NCI-H1436 treated with DMSO at 0.1 percent for 48 hours (cell line): ENCODE measurements at places on chromosomes 11 and 22.

DNA sequence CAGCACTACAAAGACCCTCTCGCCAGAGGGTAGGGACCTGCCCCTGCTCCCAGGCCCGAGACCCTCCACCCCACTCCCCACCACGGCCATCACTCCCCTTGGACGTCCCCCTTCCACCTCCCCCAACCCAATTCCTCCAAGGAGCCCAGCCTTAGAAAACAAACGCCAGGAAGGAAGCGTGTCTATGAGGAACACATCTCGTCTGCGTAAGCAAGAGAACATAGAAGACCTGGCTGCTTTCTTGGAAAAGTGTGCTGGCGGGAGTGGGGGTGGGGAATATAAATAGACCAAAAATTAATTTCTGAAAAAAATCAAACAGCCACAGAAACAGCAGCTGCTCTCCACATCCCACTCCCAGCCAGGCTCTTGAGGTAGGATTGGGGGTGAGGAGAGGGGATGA is 23.9 kb upstream of the IGSF9B start:
- no peak for DNase-seq

GRCh38 chr11:19472679-19473078 is 231.9 kb upstream of the E2F8 start:
- DNase-seq, result no peak

- no peak for DNase-seq
Measured at GRCh38 chr11:110782616-110783015, 70.4 kb upstream of the ARHGAP20 start.

DNA sequence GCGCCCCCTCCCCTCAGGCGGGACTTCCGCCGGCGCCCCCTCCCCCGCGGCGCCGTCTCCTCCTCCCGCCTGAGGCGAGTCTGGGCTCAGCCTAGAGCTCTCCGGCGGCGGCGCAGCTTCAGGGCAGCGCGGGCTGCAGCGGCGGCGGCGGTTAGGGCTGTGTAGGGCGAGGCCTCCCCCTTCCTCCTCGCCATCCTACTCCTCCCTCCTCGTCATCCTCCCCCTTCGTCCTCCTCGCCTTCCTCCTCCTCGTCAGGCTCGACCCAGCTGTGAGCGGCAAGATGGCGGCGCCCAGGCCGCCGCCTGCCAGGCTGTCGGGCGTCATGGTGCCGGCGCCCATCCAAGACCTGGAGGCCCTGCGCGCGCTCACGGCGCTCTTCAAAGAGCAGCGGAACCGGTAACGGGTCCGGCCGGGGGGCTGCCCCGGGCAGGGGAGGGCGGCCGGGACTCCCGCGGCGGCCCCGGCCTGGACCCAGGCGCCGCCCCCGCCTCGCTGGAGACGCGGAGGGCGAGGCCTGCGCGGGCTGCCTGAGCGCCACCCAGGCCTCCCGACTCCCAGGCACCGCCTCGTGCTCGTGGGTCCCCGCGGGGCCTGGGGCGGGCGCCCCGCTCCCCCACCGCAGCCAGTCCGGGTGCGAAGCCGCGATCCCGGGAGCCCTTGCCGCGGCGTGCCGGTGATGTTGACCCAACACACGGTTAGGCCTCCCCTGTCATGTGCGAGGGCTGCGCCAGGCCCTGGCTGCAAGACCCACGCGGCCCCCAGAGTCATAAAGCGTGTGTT is at the start of gene ATXN10:
ATXN10 (plus strand) TSS at position 52 of the 781 bp plus-strand sequence; CDS start at position 282, 230 bp downstream.
- no peak for DNase-seq

- DNase-seq, result no peak
Measured at GRCh38 chr11:120994091-120994859, 29.6 kb upstream of the TBCEL start.

DNA sequence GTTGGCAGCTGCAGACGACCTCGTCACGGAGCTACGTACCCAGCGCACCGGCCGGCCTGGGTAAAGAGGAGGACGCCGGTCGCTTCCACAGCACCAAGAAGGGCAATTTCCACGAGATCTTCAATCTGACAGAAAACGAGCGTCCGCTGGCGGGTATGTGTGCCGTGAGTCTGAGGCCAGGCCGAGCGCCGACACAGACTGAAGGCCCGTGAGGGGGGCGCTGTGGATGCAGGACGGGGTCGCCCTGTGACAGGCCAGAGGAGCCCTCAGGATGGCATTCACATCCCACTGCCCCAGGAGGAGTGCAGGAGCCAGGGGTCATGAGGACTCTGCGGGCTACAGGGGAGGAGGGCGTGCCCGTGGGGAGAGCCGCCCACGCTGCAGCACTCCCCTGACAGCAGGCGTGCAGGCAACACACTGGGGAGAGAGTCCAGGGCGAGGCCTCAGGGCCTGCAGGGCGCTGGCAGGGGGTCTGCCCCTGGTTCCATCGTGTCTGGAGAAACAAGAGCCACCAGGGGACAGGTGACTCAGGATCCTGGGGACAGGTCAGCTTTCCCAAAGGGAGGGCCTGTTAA is 53.6 kb downstream of the GRAMD4 start:
- DNase-seq, result no peak

GRCh38 chr22:49884503-49885260 is 31.0 kb downstream of the ZBED4 start:
- DNase-seq, result no peak

DNA sequence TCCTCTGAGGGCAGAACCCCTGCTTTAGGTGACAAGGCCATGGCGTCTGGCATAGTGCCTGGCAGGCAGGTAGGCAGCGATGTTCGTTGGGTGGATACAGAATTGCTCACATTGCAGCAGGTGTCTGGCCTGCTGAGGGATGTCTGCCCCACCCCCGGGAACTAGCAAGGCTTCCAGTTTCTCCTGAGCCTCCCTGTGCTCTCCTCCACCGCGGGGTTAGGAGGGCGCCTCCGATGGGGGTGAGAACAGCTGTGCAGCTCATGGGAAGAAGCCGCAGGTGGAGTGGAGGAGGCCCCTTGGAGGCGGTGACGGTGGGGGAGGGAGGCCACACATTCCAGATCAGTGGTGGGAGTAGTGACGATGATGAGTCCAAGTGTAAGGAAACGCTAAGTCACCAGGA is 48.3 kb upstream of the JAM3 start:
- DNase-seq, result no peak

- no peak for DNase-seq
Measured at GRCh38 chr11:128409476-128409875, 177.9 kb downstream of the ETS1 start.

DNA sequence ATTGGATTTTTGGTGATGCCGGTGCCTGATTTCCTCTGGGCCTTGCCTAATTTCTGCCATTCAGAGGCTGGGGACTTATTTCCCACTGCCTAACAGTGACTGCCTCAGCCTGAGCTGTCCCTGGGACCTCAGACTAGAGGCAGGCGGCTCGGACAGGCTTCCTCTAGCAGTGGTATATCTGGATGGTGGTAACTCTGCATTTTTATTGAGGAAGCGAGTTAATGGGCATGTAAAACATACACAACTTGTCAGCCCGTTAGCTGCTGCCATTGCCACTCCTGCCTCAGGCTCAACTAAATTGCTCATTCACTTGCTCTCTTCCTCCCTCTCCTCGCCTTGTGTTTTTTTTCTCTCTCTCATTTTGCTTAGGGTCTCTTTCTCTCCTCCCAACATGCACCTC is 561.6 kb downstream of the BUD13 start:
- DNase-seq, result no peak

DNA sequence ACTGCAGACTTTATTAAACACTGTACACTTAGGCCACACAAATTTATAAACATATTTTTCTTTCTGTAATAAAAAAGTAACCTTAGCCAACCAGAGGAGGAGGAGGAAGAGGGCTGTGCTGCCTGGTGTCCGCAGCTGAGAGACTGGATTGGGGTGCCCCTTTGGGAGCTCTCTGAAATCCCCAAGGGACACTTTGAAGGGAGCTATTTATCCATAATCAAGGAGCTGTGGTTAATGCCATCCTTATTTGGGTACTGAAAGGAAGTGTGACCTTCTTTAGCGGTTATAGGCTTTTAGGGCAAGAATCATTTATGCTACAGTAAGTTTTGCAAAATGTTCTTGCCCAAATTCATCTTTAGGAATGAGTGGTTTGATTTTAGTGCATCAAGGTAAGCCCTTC is 125.8 kb downstream of the RASSF10 start:
- DNase-seq, result no peak

GRCh38 chr11:28966951-28967350 is 858.8 kb downstream of the METTL15 start:
- no peak for DNase-seq

- no peak for DNase-seq
Measured at GRCh38 chr11:133414506-133414905, 117.8 kb downstream of the OPCML start.

- no peak for DNase-seq
Measured at GRCh38 chr11:68905421-68906360, 2.0 kb downstream of the IGHMBP2 start.

- no peak for DNase-seq
Measured at GRCh38 chr11:2799881-2800654, 85.5 kb downstream of the CDKN1C start.

- DNase-seq, result peak; percentile 93
Measured at GRCh38 chr22:26041931-26042330, 127.3 kb upstream of the SEZ6L start.

DNA sequence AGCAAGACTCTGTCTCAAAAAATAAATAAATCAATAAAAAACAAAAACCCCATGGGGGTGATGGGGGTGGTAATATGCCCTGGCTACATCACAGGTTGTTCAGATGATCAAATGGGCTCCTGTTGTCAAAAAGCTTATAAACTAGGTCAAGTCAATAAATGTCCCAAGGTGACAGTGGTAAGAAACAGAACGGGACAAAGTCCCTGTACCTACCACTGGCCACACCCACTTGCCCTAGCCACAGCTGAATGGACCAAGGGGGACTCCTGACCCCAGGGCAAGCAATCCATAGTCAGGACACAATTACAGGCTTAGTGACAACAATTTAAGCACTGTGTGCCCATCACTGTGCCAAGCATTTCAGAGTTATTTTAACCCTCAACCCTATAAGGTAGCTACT is 6.0 kb downstream of the NAGA start:
- DNase-seq, result no peak

DNA sequence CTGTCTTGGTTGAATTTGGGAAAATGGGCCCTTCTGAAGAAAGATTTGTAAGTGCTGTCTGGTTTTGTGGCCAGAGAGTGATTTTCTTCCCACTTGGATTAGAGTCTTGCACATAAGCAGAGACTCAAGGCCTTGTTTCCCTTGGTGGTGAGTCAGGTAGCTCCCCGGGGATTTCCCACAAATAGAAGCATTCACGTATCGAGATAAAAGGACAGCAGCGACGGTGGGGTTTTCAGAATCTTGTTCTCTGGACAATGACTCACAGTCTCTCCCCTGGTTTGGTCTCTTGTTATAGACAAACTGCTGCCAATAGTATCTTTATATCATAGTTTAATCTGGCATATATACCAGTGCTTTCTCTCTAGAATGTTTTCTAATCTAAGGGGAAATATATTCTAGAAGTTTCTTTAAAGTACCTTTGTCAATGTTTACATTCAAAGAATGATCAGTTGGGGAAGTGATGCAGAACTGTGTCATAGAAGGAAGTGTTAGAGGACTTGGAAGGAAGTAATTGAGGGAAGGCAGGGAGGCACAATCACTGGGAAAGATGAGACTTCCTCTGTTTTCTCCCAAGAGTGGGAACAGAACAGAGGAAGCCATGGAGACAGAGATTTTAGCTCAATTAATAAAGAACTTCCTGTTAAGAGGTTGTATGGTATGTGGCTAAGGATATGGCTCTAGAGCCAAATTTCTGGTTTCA is 18.1 kb downstream of the POLA2 start:
- DNase-seq, result no peak

DNA sequence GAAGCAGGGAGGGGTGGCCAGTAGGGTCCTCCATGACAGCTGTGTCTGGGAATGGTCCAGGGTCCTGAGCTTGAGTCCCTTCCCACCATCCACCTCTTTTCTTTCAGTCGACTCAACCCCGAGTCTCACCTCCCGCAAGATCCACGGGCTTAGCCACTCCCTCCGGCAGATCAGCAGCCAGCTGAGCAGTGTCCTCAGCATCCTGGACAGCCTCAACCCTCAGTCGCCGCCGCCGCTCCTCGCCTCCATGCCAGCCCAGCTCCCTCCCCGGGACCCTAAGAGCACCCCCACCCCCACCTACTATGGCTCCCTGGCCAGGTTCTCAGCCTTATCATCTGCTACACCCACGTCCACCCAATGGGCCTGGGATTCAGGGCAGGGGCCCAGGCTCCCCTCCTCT is 81.9 kb downstream of the CEP164 start:
- no peak for DNase-seq

DNA sequence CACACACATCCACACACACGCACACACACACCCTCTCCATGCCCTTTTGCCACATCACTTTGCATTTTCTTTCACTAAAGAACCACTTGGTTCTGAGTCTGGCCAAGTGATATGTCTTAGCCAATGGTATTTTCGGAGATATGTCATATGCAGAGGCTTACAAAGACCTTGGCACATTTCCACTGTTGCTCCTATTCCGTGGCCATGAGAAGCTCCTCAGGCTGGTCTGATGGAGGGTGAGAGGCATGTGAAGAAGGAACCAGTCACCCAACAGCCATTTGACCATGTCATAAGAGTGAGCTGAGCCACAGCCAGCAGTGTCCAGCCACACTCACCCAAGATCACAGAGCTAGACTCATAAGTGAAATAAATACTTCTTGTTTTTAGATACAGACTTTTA is 212.6 kb upstream of the NAV2 start:
- no peak for DNase-seq

DNA sequence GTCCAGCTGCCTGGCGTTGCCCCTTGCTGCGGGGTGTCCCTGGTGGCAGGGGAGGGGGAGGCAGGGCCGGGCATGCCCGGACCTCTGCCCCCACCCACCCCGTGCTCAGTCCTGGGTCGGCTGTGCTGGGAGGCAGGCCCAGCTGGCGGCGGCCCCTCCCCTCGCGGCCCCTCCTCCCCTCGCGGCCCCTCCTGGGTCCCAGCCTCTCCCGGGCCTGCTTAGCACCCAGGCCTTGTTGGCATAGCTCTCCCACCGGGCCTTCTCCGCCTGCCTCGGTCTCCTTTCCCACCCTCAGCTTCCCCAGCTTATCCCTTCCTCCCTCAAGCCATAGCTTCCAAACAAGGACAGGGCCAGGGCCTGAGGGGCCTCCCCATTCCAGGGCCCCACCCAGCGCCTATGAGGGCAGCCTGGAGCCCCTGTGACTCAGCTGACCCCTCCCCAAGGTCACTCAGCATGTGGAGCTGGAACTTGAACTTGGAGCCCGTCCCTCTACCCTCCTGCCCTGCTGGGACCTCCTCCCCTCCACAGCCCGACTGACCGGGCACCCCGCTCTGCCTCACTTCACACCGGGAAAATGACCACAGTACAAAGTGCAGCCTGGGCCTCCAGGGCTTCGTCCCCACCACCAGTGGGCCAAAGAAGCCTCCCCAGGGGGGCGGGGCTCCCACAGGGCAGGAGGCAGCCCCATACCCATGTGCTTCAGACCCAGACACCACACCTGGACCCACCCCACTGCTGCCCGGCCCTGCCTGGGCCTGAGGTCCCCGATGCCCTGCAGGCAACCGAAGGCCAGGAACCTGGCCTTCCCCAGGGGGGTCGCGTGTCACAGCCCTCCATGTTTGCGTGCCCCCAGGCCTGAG is 1.2 kb downstream of the EPS8L2 start:
- no peak for DNase-seq

GRCh38 chr11:35419184-35419829 is at the start of gene SLC1A2:
TSS of gene SLC1A2 (minus strand) at chr11:35419558. CDS start at chr11:35418966, 592 bp downstream.
- no peak for DNase-seq

DNA sequence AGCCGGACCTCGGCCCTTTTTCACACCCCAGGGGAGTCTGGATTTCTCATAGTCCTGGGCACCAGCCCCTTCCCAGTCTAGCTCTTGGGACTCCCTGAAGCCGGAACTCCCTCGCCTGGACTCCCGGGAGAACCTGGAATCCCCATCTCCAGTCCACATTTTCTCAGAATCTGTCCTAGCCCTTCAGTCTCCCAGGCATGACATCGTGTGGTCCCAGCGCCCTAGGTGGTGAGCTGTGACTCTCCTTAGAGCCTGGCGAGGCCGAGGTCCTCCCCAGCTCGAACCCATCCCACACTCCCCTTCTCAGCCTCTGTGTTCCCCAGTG is 673 bp upstream of the DUSP18 start:
- no peak for DNase-seq
